ENCODE measurements at places on chromosomes 5 and 9.

- no peak for DNase-seq
These were observed 33.6 kb upstream of the LARP1 start for GRCh38 chr5:154721481-154722058.

GRCh38 chr9:84856181-84856632 lies 186.7 kb downstream of the NTRK2 start:
- DNase-seq: no peak

- no peak for DNase-seq
These were observed 3.4 kb upstream of the COL15A1 start for GRCh38 chr9:98940276-98940675.

GRCh38 chr9:115328677-115329076 lies 210.7 kb upstream of the TNC start:
- no peak for DNase-seq

- no peak for DNase-seq
These were observed 156.4 kb upstream of the RUSC2 start for GRCh38 chr9:35333551-35333950.

GRCh38 chr9:133942206-133942975 lies 49.7 kb downstream of the VAV2 start:
- DNase-seq: no peak

DNA sequence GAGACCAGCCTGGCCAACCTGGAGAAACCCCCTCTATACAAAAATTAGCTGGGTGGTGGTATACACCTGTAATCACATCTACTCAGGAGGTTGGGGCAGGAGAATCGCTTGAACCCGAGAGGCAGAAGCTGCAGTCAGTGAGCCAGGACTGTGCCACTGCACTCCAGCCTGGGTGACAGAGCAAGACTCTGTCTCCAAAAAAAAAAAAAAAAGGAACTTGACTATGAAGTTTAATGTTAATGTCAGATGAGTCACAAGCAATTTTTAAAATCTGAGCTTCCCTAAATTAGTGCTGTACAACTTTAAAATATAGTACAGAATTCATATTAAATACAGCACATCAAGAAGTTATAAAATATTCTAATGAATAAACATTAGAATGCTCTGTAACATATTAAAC lies 1.5 kb downstream of the MEIKIN start:
- DNase-seq: no peak

DNA sequence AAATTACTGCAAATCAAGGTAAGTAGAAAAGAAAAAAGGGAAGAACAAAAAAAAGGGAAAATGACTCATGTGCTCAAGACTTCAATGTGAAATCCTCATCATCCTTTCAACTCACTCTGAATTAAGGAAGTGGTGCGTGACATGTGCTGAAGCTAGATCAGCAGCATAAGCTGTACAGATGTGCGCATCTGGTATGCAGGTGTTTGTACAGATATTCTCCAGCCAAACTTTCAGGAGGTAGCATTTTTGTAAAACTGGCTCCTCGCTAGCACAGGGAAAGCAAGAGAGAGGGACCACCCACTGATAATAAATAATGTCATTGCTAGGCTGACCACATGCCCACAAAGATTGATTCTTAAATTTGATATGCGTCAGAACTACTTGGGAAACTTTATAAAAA lies 253.9 kb upstream of the RGMB start:
- DNase-seq: no peak
